ENCODE measurements at places on chromosomes 2 and 18.

DNA sequence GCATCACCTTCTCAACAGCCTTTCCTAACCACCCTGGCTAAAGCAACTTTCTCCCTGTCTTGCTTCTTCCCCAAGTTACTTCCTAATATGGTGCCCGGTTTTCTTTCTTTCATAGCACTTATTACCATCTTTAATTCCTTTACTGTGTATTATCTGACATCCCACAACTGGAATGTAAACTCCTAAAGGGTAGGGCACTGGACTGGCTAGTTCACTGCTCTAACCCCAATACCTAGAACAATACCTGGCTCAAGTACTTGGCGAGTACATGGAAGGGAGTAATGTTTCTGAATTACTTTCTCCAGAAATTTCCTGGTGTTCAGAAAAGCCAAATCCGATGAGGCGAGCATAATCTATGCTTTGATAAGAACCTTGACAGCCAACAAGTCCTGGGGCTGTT is 22.7 kb upstream of the RNF103 start:
- no peak for DNase-seq

DNA sequence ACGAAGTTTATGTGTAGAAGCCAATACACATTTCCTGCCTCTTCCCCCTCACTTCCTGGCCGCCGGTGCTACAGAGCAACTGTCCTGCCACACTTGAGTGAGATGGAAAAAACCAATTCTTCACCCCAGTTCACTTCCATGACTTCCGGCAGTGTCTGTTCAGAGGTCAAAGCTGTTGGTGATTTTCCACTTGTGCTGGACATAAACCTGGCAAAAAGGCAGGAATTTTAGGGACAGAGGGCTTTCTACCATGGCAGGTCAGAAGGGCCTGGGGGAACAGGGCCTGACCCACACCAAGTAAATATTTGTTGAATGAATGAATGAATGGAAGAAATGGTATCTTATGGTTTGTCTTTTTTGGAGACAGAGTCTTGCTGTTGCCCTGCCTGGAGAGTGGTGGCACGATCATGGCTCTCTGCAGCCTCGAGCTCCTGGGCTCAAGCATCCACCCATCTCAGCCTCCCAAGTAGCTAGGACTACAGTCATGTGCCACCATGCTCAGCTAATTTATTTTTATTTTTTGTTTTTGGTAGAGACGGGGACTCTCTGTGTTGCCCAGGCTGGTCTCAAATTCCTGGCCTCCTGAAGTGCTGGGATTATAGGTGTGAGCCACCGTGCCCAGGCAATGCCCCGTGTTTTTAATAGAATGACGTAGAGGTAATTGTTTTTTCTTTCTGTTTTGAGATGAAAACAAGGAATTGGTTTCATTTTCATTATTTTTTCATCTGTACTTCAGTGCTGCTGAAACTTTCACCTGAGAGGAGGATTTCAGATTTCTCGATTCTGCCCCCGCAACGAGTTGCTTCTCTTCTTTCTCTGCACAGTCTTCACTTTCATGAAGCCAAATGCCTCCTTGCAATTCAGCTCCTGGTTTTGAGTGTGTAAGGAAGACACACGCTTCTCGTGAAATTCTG is 48.0 kb upstream of the LPIN2 start:
- no peak for DNase-seq

GRCh38 chr18:11391661-11392060 is 217.7 kb upstream of the SLC35G4 start:
- no peak for DNase-seq

DNA sequence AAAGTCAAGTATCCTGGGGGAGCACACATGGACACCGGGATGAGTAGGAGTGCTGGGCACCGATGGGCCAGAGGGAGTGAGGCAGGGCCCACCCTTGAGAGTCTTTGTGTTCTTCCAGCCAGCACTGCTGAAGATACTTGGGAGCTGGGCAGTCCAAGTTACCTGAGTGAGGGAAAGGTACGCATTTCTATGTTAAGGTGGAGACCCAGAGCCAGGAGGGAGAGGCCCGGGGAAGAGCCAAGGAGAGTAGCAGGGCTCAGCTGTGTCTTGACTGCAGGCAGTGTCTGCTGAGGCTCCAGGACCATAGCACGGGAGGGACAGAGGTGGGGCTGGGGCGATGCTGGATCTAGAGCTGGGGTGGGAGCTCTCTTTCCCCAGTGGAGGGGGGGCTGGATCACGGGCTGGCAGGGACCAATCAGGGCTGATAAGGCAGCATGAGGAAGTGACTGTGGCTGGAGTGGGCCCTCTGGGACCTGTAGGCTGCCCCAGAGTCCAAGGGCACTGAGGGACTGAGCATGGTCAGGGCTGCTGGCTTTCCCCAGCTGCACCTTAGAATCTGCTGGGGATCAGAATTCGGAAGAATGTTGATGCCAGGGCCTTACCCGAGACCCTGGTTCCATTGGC is 289.2 kb downstream of the PHLPP1 start:
- peak; percentile 65 for DNase-seq

- no peak for DNase-seq
Observed at GRCh38 chr2:238240757-238241711, 1.2 kb upstream of the HES6 start.

DNA sequence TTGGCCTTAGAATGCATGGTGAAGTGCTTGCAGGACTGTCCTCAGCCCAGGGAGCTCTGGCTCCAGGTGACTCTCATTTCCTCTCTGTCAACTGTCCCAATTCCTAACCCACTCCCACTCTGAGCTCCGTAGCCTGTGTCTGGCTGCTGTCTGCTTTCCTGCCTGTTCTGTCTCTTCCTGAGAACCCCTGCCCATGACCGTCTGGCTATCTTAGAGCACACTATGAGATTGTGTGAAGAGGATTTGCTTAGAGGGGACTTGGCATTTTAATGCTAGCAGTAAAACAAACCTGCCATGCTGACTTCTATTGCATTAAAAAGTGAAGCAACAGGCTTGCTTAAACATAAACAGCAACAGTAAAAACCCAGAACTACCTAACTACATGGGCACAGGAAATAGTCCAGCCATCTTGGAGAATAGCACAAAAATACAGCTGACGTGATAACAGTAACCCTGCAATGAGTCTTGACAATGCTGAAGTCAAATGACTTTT is 234.7 kb downstream of the PRKCE start:
- DNase-seq: no peak

- no peak for DNase-seq
Observed at GRCh38 chr2:156892467-156893281, 364.8 kb upstream of the GALNT5 start.

DNA sequence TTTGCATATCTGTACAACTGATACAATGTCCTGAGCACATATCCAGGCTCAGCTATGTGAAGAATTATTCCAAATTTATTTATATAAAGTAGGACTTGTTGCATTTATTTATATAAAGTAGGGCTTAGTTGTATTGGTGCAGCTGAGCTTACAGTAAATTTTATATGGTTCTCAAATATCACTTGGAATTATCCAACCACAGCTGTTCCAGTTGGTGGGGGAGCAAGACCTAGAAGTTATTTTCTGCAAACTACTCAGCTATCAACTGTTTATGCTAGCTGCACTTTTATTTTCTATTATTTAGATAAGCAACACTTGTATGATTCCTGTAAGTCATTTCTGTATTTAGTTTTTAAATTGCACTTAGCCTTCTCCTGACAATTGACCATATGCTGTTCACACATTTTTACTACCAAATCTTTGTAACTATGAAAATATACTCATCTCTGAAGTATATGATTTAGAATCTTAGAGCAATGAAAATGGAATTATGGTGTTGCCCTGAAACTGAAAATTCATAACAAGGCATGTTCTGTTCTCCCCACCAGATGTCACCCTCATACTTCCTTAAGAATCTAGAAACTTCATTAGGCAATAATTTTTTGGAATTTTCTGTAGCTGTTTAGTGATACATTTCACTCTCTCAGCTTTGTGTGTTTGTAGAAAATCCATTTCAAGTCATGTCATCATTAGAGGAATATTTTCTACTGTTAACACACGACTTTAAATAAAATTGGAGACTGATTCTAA is 157.0 kb upstream of the CBLN2 start:
- no peak for DNase-seq

DNA sequence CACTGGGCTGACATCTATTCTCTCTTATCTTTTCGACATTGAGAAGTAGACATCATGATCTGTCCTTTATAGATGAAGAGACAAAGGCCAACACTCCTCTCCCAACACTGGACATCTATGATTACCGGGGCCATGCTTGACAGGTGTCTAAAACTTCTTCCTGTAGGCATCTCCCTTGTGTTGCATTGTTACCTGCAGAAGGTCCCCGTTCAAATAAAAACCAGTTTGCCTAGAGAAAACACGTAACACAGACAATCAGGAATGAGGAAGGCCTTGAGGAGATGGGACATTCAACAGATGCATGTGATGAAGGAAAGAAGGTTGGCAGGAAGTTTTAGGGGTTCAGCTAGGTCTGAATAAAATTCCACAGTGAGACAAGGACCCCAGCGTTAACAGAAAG is 70.8 kb upstream of the ST8SIA3 start:
- DNase-seq: no peak

DNA sequence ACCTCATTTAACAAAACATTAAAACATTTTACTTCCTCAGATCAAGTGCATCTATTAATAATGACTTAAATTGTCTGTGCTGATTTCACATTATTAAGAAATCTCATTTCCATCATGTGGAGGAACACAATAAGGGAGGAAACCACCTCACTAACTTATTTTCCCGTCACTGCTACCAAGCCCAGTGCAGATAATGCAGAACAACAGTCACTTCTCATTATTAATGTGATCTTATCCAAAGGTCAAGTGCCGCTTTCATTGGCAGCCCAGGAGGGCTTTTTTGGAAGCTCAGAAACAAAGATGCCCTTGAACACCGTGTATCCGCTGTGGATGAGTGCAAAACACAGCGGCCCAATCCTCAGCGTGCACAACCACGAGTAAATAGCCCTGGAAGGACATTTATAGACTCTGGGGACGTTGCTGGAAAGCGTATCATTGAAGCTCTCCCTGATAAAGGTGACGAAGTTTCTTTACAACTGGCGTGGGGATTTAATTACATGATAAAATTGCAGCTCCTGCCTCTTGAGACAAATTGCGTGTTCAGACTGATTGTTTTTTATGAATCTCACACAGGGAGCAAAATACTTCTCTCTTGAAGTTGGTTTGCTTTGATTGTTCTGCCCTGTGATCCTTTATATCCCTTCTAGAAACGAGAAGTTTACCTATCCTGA is 13.2 kb downstream of the ASB18 start:
- no peak for DNase-seq

DNA sequence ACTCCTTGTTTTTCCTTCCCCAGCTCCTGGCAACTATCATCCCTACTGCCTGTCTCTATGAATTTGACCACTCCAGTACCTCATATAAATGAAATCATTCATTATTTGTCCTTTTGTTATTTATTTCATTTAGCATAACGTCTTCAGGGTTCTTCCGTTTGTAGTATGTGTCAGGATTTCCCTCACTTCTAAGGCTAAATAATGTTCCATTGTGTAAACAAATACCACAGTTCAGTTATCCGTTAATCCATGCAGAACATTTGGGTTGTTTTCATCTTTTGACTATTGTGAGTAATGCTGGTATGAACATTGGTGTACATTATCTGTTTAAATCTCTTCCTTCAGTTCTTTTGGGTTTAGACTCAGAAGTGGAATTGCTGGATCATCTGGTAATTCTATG is 18.8 kb downstream of the DYNC2LI1 start:
- no peak for DNase-seq

GRCh38 chr2:177078855-177079254 is 133.7 kb upstream of the HNRNPA3 start:
- DNase-seq: no peak

GRCh38 chr18:35835833-35836232 is 136.6 kb upstream of the RMP24 start:
- no peak for DNase-seq
